ENCODE measurements at places on chromosomes 5 and 9.

DNA sequence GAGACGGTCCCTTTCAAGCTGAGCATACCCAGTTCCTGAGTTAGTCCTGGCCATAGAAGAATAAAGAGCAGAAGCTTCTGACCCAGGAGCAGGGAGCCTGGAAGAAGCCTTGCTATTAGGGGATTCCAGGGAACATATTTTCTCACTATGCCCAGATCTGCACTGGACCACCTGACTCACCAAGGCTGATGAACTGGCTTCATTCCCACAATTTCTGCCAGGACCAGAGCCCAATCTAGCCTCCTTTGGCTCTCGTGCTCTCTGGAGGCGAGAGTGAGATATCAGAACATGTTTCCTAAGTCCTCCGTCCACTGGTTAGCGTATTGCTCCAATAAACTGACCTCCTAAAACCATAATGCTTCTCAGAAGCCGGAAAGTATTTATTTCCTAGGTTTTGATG, 9.9 kb downstream of the GABBR2 start:
- DNase-seq, result no peak

- no peak for DNase-seq
Measured at GRCh38 chr5:135454946-135455345, 2.8 kb upstream of the TIFAB start.

GRCh38 chr9:15670246-15670645, 117.4 kb downstream of the CCDC171 start:
- DNase-seq, result no peak

- no peak for DNase-seq
Measured at GRCh38 chr5:83071286-83072051, 5.7 kb downstream of the TMEM167A start.

DNA sequence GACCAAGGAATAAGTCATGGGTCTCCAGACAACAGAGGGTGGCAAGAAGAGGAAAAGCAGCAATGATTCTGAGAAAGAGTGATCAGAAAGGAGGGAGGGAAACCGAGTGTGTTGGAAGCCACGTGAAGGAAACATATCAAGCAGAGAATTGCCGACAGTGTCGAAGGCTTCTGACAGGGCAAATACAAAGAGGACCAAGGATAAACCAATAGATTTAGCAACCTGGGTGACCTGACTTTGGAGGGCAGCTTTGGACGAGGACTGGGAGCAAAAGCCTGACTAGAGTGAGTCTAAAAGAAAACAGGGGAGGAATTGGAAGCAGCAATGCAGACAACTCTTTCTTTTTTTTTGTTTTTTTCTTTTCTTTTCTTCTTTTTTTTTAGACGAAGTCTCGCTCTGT, 83.8 kb downstream of the WWC1 start:
- DNase-seq, result no peak

DNA sequence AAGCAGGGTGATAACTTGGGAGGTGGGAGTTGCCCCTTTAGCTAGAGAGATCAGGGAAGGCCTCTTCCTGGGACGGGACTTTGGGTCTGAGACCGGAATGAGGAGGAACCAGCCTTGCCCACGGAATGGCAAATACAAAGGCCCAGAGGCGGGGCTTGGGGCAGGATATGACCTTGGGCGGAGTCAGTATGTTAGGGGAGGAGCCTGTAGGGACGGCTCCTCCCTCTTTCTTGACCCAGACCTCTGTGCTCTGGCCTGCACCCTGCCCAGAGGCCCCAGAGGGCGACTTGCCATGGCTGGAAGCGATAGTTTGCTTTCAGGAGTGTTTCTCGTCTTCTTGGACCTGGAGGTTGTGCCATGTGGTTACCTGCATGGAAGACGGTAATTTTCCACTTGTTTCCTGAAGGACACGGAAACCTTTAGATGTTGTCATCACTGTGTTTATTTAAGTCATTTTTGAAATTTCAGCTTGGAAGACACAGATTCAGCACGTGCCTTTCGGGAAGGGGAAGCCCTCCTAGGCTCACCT, 85.6 kb downstream of the DAB2IP start:
- no peak for DNase-seq

DNA sequence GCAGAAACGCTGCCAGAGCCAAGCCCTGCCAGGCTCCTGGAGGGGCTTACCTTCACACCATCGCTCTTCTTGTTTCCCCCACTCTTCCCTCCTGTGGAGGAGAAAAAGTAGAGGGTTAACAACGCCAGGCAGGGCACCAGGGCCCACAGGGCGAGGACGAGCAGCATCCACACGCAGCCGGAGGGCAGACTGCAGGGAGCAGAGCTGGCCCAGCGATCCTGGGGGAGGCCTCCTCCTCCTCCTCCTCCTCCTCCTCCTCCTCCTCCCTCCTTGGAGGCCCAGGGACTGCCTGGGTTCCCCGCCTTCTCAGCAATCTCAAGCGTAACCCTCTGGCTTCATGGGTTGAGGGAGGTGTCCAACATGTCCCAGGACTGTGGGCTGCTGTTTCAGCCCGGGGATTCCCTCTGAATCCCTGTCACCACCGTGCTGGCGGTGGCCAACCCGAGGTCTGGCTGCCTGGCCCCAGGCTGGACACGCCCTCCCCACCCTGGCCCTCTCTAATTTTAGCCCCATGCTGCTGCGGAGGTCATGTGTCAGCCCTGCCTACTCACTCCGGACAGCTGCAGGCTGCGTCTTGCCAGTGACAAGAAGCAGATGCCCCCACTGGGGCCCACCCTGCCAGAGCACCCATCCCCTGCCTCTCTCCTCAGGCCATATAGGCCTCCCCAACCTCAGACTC, 44.3 kb downstream of the CAMK2A start:
- DNase-seq, result no peak

DNA sequence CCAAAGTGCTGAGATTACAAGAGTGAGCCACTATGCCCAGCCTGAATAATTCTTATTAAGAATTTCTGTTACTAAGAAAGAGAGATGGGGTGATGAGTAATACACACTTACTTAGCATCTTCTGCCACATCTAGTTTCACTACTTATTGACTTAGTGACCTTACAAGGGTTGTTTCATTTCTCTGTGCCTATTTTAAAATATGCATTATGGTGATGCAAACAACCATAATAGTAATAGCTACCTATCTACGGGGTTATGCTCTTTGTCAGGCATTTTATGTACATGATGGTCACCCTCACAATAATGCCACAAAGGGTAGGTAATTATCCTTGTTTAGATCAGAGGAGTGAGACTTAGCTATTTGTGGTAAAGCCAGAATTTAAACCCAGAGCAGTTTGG, 499.0 kb upstream of the SGCD start:
- DNase-seq, result no peak

- DNase-seq, result no peak
Measured at GRCh38 chr5:116276952-116277351, 192.1 kb downstream of the COMMD10 start.

GRCh38 chr9:35152926-35153325, 8.9 kb upstream of the UNC13B start:
- DNase-seq, result no peak
